RKO (cell line): ENCODE measurements at places on chromosomes 6 and 20.

GRCh38 chr6:33279971-33280511 is 3.1 kb downstream of the B3GALT4 start:
- peak; percentile 81 for DNase-seq

- DNase-seq, result peak; percentile 79
Observed at GRCh38 chr6:85364344-85364743, 85.5 kb upstream of the NT5E start.

GRCh38 chr6:101230866-101231265 is 162.6 kb upstream of the GRIK2 start:
- no peak for DNase-seq

DNA sequence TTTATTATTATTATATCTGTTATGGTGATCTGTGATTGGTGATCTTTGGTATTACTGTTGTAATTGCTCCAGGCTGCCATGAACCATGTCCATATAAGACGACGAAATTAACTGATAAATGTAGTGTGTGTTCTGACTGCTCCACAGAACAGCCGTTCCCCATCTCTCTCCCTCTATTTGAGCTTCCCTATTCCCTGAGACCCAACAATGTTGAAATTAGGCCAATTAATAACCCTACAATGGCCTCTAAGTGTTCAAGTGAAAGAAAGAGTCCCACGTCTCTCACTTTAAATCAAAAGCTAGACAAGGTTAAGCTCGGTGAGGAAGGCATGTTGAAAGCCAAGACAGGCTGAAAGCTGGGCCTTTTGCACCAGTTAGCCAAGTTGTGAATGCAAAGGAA is 51.6 kb downstream of the ZFP64 start:
- no peak for DNase-seq

DNA sequence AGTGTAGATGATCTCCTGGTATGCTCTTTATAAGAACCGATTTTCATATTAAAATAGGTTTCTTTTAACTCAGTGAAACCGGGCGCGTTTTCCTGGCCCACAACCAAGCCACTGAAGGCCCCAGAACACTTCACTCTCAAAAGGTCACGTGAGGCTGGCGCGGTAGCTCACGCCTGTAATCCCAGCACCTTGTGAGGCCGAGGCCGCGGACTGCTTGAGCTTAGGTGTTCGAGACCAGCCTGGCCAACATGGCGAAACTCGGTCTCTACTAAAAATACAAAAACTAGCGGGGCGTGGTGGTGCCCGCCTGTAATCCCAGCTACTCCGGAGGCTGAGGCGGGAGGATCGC is 402 bp upstream of the TAF8 start:
- no peak for DNase-seq

DNA sequence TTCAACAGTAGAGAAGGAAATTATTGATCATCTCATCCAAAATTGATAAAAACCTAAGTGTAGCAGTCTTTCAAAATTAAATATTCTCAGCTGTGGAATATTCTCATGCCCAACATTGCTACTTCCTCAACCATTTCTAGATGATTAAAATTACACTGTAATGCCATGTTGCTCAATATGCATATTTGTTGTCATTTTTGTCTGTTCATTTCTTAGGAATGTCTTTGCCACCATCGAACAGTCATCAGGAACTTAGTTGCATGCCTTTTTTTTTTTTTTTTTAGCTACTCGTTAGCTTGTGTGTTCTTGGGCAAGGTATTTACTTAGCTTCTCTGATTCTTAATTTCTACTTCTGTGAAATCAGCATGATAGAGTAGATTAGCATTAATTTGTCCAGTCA is 188.6 kb downstream of the DTNBP1 start:
- DNase-seq, result no peak

GRCh38 chr20:49146442-49147225 is 41.5 kb downstream of the STAU1 start:
- DNase-seq, result no peak

DNA sequence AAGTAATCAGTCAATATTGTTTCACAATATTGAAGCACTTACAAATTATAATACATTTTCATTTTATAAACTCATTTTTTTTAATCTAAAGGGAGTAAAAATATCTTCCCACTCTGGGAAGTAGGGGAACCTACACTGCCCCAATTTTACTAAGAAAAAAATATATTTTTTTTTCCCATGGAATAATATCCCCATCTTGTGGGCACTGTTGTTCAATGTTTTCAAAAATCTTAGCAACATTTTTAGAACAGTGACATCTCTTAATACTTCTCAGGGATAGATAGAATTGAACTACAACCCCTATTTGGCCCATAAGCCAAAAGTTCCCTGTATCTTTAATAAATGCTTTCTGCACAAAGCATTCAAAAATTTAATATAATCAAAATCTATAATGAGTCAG is 42.9 kb downstream of the ARHGAP18 start:
- no peak for DNase-seq

DNA sequence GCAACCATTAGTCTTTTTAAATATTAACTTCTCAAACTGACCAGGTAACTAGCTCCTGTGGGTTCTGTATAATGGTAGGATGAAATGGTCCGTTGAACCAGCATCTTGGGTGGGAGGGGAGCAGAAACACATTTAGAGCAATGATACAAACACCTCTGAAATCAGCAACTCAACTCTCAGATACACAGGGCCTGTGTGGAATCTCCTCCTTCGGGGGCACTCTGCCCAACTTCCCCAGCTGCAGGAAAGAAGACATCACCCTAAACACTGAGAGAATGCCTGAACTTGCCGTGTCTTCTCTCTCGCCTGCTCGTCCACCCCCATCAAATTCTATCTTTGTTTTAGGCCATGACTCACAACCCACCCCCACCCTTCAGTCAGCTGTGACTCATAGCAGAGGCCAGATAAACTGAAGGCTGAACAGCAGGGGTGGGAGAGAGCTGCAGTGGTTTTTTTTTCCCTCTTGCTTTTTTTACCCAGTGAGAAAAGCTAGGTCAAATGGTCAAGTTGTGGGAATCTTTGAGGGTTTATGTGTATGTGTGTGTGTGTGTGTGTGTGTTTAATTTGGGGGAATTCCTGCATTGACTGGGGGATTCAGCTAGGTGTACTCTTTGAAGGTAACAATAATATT is 593.4 kb upstream of the JAG1 start:
- DNase-seq, result peak; percentile 82

DNA sequence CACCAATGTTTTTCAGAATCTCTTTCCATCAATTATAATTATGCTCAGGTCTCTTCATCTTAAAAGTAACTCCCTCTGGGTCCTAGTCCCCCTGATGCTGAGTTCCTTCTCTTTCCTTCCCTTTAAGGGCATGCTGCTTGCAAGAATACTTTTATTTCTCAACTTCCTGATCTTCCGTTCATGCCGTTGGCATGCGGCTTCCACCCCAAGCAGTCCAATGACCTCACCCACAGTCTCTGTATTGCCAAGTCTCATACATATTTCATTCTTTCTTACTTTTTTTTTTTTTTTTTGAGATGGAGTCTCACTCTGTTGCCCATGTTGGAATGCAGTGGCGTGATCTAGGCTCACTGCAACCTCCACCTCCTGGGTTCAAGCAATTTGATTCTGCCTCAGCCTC is 83.5 kb downstream of the NDUFAF5 start:
- DNase-seq, result peak; percentile 41

DNA sequence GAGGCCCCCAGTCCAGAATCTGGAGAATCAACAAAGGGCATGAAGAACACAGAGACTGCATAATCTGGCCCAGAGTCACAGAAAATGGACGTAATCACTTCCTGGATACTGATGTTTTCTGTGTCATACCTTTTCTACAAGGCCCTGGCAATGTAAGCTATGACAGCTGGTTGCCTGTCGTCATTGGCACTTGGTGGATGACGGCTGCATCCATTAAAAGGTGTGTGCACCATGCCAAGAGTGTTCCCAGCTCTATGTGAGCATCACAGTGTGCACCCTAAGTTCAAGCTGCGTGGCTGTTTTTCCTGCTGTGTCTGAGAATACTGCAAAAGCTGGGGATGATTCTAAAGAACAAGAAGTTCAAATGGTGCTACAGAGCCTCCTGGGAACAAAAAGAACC is 275.2 kb upstream of the CNR1 start:
- DNase-seq, result no peak

DNA sequence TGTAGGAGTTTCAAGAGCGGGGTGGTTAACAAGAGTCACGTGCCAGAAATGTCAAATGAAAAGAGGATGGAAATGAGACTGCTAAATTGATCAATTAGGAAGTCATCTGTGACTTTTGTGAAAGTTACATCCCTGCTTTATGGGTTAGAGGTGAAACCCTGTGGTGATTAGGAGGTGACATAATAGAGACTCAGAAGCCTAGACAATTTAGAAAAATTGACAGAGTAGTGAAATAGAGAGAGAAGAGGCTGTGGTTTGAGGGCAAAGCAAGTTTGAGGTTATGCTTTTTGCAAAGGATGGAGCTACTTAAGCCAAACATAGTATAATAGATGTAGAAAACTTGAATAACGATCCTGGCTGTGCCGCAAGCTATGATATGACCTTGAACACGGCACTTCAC is 71.8 kb downstream of the IMPG1 start:
- no peak for DNase-seq

DNA sequence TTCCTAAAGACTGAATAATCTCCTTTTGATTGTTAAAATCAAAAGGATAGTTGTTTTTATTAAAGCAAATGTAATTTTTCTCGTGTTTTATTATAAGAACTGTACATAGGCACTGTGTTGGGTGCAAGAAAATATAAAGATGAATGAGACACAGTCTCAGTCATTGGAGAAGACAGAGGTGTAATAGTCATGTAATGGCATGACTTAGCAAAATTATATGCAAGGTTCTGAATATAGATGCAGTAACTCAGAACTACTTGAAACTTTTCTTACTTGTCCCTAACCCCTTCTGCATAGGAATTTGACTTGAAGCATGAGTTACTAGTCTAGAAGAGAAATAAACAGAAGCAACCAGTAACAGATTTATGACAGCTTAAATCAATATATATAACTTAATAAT is 14.9 kb downstream of the WTAP start:
- no peak for DNase-seq

- DNase-seq, result no peak
Observed at GRCh38 chr6:5174244-5174643, 86.5 kb downstream of the LYRM4 start.

- no peak for DNase-seq
Observed at GRCh38 chr6:147564556-147564955, 56.1 kb downstream of the SAMD5 start.

DNA sequence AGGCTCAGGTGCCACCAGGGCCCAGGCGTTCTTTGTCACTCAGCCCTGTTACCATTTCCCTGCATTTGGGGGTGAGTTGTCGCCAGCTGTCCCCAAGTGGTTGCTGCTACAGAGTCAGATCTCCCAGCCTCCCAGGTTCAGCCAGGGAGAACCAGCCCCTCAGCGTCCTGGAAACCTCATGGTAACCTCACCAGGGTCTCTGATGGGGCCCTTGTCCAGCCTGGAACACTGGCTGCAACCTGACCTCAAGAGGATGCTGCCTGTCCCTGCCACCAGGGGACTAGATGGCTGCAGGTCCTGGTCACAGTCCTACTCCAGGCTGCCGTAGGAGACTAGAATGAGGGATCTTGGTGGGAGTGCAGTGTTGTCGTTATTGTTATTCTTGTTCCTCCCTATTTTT is 228.3 kb upstream of the PDE10A start:
- DNase-seq, result no peak

- DNase-seq, result peak; percentile 26
Observed at GRCh38 chr6:1558388-1558787, 51.3 kb upstream of the FOXC1 start.

GRCh38 chr20:4081421-4081820 is 66.1 kb upstream of the RNF24 start:
- DNase-seq, result no peak

DNA sequence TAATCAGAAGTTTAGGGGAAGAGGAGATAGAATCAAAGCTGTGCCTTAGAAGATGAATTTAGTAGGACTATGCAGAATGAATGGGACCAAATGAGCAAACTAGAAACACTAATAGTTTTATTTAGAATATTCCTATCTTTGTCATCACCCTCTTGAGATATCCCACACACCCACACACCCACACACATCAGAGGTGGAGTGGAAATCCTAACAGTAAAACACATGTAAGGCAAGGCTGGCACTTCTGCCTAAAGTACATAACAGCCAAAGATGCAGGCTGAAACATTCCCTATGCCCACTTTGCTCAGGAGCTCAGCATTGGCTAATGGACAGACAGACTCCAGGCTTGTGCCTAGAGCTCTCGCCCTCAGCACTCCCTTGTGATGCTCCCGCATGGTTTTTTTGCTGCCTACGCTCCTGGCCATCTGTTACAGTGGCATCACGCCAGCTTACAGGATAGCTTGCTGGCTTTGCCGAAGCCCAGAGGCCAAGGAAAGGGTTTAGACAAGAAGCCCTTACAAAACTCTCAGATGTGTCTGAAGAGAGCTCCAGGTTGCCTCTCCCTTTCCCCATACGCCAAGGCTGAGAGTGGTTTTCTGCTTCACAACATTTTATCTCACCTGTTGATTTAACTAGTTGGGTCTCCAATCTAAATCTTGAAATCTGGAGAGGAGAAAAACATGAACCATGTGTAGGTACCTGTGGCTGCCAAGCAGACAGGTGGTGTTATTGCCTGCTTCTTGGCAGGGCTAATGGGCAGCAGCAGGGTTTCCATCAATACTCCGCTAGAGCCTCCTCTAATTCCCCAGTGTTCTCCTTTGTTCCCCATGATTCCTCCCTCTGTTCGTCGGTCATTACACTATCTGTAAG is 282.6 kb upstream of the ID4 start:
- DNase-seq, result no peak

DNA sequence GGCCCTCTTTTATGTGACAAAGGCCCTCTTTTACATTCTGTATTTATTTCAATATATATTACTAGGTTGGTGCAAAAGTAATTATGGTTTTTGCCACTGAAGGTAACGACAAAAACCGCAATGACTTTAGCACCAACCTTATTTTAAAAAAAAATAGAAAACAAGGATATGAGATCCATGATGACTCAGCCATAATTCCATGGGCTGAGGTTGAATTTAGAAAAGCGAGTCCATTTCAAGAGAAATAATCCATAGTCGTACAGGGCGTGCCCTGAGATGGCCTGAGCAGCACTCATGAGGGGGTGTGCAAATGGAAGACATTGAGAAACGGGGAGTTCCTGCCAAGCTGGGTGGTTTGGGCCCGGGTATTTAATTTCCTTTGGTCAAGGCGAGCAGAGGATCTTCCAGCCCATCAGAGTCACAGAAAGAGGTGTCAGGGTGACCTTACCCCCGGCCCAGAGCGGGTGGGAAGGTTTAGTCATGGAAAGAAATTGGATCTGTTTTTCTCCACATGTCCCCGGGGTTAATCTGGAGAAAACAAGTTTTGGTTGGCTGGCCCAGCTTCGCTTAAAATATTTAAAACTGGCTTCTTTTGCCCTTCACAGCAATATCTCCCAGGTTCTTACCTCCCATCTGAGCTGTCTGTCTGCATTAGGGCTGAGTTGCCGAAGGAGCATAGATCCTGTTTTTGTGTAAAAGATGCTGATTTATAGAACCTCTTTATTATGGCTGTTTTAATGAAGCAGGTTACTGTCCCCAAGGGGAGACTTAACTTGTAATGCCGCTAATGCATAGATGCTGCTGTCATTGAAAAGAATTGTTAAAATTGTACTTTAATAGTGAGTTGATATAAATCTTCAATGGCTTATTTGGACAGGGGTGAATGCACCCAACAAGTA is 255.6 kb downstream of the PREX1 start:
- DNase-seq, result no peak
